NCI-H524 treated with DMSO at 0.1 percent for 48 hours (cell line): ENCODE measurements at places on chromosomes 4 and X.

DNA sequence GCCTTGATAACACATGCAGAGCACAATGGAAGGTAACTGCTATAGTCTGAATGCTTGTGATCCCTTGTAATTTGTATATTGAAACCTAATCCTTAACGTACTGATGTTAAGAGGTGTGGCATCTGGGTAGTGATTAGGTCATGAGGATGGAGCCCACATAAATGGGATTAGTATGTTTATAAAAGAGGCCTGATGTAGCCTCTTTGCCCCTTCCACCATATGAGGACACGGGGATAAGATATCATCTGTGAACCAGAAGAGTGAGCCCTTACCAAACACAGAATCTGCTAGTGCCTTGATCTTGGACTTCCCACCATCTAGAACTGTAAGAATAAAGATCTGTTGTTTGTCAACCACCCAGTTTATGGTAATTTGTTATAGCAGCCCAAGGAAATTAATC is 1074.2 kb upstream of the INTU start:
- peak; percentile 79 for DNase-seq

DNA sequence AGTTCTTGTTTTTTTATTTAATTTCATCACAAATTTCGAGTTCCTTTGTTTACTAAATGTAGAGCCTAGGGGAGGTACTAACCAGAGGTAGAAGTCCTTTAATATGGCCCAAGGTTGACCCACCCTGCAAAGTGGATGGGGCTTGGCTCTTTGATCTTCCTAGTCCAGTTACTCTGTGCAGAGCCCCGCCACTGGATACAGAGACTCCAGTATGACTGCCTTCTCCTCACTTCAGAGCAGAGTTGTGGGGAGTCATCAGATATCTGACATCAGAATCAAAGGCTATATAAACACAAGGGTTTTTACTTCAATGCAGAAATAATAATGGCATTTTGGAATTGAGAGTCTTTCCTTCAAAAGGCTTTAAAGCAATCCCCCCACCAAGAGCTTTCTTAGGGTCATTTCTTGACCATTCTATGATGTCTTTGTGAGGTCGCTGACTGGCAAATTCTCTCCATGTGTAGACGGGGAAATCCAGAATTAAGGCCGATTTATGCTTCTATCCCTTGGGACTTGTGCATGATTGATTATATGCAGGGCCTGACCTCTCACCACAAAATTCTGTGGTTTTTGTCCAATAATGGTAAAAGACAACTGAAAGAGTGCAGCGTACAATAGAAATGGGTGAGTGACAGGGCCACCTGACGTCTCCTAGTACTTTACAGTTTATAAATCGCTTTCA is 88.3 kb upstream of the CITED1 start:
- no peak for DNase-seq

- DNase-seq: no peak
These were observed 7.6 kb upstream of the LNX1 start for GRCh38 chr4:53598901-53599300.

GRCh38 chr4:36206012-36206411 is 38.3 kb downstream of the ARAP2 start:
- no peak for DNase-seq

DNA sequence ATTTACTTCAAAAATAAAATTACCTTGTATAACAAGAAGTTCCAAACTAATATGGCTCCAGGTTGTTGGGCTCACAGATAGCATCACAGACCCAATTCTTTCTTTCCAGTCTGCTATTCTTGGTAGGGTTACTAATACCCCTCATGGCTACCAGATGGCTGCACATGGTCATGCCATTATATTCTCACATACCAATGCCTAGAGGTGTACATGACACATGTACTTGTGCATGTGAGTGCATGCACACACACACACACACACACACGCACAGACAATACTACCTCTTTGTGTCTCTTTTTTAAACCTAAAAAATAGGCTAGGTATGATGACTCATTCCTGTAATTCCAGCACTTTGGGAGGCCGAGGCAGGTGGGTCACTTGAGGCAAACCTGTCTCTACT is 31.1 kb downstream of the FBXO8 start:
- DNase-seq: no peak

DNA sequence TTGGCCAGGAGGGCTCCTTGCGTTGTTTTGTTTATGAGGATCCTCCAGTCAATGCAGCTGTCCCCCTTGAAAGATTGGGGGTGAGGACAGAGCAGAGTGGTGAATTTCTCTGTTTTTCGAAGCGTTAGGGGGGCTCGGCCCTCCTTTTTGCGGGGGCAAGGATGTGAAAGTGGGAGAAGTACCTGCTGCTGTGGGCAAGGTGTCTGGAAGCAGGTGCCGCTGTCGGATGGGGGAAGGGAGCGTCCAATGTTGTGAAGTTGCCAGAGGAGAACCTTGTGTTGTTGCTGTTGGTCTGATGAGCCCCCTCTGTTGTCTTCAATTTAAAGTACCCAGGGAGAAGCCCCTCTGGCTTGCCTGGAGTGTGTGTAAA is 613 bp downstream of the GLRB start:
- no peak for DNase-seq

DNA sequence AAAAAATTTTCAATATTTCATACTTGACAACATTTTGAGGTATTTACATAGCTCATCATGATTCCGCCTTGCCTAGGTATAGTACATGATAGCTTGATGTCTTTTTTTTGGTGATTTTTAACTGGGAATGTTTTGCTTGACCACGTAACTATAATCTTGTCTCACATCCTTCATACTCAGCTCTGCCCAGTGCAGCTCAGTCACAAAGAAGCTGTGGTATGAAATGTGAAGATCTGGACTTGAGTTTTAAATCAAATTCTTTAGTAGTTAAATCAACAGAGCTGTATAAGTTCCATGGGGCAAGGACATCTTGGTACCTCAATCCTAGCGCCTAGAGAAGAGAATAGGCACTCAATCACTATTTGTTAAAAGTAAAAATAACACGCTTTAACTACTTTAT is 276.3 kb upstream of the DKK2 start:
- no peak for DNase-seq

DNA sequence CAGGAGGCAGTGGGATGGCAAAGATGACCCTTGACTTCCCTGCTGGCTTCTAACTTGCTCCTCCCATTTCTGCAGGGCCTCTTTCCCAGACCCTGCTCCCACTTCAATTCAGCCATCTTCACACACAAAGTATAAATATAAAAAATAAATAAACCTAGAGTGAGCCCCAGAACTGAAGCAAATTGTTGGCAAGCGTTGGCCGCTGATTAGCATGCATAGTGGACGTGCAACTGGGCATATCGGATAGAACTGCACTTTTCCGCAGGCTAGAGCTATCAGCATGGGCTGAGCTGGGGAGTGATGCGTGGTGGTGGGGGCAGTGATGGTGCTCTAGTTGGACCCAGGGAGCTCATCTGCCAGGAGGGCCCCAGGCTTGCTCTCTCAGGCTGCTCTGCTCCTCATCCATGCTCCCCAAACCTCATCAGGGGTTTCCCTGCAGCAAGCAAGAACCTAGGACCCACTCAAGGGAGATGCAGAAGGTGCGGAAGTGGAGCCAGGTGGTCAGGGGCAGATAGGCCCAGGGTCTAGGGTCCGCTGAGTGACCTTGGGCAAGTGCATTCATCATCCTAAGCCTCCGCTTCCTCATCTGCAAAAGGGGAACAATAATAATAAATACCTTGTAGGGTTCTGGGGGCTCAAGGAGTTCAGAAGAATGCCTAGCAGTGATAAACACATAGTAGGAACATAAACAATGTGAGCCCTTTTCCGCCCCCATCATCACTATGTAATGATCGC is 146.8 kb upstream of the PJA1 start:
- DNase-seq: no peak

- DNase-seq: no peak
These were observed 42.4 kb downstream of the MEPE start for GRCh38 chr4:87875191-87875590.

DNA sequence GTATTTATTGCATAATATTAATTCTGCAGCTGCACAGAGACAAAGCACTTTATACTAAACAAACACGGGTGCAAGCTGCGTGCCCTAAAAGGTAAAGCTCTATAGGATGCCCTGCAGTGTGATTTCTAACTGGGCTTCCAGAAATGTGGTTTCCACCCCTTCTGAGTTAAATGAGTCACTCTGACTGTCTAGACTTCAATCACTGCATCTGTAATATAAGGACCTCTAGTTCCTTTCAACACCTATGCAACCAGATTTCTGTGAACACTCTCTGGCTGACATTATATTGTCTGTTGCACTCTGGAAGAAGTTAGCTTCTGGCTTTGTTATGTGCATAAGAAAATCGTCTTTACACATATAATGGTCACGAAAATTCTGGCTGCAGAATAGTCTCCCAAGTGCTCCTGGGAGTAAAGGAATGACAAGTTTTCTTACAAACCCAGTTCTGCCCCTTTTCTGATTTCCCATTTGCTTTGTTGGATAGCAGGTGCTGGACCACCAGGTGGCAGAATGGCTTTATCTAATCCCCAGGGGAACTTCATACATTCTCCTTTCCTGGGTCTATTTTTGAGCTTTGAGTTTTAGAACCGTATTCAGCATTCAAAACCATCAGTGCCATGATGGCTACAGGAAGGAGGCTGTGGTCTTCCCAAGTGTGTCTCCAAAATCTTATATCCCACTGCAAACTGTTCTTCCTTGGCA is 842.2 kb downstream of the STIM2 start:
- DNase-seq: no peak

DNA sequence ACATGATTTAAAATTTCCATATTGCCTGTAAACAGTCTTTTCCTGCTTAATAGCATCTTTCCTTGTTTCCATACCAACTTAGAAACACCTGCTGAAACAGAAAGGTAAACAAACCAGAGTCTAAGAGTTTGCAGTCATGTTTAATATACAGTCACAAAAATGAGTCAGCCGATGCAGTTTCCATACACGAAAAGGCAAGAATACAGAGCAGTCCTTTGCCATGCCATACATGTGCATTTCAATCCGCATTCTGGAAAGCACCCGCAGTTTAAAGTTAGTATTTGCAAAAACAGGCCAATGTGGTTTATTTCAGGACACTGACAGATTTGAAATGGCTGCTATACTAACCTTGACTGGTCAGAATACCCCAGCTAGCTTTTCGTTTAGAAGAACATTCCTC is 32.1 kb downstream of the ASB5 start:
- no peak for DNase-seq

- no peak for DNase-seq
These were observed 136.4 kb downstream of the CCNG2 start for GRCh38 chr4:77293426-77293825.

GRCh38 chr4:119517361-119518229 is 111.0 kb downstream of the PDE5A start:
- DNase-seq: no peak

DNA sequence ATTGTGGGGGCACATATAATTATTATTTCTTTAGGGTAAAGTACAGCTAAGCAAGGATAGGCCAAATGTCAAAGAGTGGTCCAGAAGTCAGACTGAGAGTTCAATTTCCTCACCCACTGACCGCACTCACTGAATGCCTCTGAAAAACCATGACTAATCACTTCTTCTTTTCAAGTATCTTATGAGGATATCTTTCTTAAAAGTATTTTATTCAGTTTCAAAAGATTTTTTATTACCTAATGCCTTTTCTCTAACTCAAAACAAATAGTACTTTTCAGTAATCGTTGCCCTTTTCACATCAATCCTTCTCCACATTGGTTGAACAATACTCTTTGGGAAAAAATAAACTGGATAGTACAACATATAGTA is 61.7 kb upstream of the CAMK2D start:
- DNase-seq: no peak

GRCh38 chr4:184112006-184112550 is 105.6 kb downstream of the ENPP6 start:
- DNase-seq: no peak

DNA sequence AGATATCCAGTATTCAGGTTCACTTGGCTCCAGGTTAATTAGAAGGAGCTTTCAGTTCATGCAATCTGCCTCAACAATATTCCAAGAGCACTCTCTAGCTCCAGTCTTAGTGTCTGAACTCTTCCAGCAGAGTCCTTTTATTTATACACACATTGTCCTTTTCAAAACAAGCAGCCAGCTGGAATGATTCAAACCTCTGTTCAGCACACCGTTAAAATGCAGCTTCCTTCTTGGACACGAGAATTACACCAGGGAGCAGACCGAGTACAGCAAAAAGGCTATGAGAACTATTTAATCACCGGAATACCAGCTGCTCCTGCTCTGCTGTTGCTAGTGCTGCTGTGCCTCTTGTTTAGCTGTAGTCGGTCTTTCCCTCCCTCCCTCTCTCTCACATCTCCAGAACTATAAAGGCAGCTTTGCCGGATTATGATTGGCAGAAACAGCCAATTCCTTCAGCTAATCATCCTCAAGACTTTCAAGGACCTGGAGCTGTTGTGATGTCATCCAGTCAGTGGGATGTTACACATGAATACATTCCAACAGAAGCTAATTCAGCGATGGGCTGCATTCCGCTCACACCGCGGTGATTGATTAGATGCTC is at the start of gene NDST4:
NDST4 (minus strand) TSS at position 115 of the 601 bp plus-strand sequence. CDS start 36,584 bp downstream, outside the sequence.
- peak; percentile 85 for DNase-seq

DNA sequence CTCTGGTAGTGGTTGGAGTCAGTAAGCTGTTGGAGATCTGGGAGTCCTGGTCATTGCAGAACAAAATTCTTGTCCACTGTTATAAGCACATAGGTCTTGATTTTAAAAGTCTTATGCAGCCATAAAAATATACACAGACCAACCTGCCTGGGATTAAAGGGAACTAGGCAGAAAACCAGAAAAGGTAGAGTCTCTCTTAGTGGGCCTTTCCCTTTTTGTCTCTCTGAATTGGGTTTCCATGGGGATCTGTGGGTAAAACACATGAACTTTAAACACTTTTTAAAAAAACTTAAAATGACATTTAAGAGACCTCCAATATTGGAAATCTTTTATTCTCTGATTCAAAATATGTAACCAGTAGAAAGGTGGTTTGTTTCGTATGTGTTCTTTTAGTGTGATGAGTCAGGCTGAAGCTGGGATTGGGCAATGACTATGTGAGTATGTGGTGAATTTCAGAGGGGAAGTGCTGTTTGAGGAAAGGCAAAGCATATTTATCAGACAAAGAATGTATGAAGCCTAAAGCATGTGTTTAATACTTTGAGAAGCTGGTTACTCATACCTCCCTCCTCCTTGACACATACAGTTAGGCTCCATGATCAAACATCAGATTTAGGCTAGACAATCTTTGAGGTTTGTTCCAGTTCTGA is 29.6 kb downstream of the SLC16A2 start:
- no peak for DNase-seq

DNA sequence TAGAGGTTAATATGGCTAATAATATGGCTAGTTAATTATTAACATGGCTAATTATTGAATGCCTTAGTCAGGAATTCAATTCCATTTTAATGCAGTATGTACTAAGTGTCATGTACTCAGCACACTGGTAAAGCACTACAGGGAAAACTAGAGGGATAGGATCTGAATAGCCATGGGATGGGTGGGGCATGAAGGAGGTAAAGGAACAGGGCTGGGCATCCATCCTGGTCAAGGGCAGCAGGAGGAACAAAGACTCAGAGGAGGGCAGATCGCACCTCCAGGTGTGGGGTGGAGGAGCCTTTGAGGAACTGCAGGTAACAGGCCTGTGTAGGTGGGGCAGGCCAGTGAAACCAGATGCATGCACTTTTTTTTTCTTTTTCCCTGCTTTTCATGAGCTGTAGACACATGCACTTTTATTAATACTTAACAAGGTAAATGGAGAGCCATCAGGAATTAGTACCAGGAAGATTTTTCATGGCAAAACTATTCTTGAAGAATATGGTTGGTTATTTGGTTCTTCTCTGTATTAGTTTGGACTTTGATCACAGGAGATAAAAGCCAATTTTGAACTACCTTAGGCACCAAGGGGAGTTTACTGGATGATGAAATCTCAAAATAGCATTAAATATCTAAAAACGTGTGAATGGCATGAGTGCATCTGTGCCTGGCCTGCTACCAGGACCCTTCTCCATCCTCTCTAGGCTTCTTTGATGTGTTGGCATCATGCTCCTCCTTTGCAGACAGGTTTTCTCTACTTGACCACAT is 88.3 kb downstream of the CC2D2A start:
- DNase-seq: no peak
